NCI-H82 (cell line): ENCODE measurements at places on chromosomes 12 and 14.

GRCh38 chr12:72677139-72677538 is 405.0 kb downstream of the TRHDE start:
- no peak for DNase-seq

- DNase-seq, result peak; percentile 60
Observed at GRCh38 chr12:108531929-108532848, 17.1 kb downstream of the FICD start.

DNA sequence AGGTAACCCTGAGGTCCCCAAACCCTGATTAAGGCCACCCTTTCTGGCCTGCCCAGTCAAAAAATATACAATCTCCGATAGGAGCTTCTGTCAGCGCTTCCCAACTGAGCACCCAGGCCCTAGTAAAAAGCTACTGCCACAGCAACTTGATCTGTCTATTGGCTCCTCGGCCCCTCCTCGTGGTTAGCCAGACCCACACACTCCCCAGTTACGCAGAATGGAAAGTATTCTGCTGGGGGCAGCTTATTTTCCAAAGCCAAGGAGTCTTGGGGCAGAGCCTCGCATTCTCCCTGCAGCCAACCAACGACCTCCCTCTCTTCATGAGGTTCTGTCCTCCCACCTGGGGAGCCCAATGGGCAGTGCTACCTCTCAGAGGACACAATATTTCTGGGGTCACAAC is 32.1 kb downstream of the FMNL3 start:
- DNase-seq, result no peak

DNA sequence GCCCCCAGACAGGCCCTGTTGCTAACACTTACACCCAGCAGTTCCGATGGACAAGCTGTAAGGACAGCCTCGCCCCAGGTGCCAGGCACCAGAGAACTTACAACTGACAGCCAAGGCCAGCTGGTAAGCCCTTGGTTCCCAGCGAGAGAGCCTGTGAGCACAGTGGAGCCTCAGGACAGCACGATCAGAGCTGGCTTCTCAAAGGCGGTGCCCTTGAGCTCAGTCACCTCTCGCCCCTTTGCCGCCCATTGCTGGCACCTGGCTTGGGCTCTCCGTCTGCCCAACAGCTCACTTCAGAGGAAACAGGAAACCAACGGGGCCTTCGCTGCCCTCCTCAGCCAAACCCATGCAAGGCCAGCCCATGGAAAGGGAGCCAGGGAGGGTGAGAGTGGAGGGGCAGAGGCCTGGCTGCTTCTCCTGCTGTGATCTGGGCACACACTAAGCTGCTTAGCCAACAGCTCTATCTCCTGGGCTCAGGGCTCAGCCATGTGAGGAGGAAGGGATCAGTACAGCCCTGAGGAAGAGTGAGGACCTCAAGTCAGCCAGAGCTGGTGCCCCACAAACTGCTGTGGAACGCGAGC is 98.5 kb downstream of the SINHCAF start:
- peak; percentile 80 for DNase-seq

- peak; percentile 87 for DNase-seq
Observed at GRCh38 chr12:107329569-107330324, 236.4 kb upstream of the CRY1 start.

- DNase-seq, result no peak
Observed at GRCh38 chr12:19901841-19902240, 462.5 kb downstream of the AEBP2 start.

GRCh38 chr14:31879661-31880348 is 197.3 kb upstream of the ARHGAP5 start:
- no peak for DNase-seq

GRCh38 chr12:32265456-32265855 is 133.9 kb upstream of the FGD4 start:
- no peak for DNase-seq

DNA sequence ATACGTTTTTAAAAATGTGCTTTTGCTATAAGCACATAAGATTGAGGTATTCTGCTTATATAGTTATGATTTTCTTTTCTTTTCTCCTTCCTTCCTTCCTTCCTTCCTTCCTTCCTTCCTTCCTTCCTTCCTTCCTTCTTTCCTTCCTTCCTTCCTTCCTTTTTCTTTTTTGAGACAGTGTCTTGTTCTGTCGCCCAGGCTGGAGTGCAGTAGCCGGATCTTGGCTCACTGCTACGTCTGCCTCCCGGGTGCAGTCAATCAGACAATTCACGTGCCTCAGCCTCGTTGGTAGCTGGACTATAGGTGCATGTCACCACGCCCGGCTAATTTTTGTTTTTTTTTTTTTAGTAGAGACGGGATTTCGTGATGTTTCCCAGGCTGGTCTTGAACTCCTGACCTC is 5.8 kb downstream of the CFAP54 start:
- no peak for DNase-seq

DNA sequence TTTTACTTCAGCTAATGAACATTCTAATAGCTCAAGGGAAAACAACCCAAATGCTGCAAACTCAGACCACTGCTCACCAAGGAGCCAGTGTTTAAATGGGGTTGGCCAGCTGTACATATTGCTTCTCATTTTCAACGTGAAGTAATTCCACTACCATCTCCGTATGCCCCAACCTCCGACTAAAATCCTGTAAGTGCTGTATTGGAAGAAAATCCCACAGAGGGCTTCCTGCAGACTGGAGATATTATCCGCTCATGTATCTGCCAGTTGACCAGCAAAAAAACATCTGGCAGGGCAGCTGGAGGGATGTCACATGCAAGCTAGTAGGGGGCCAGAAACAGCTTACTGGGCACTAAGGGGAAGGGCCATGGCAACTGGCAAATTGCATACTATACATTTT is 485.0 kb downstream of the SNAPC1 start:
- DNase-seq, result no peak

DNA sequence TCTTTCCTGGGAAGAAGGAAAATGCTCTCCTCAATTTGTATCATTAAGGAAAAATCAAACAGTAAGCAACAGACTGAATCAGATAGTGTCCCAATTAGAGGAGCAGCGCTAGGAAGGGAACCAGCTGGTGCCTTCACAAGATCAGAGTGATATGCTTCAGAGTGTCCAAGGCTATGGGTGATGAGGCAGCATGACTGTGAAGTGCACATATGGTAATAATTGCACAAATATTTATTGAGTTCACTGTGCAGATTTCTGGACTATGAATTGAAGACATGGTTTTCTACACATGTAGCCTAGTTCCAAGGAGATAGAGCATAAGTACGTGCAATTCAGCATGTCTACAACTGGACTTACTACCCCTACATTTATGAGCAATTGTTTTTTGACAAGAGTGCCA is 78.8 kb upstream of the EVL start:
- no peak for DNase-seq

GRCh38 chr12:43776498-43776897 is 17.7 kb downstream of the IRAK4 start:
- DNase-seq, result peak; percentile 67

GRCh38 chr14:23024612-23025075 is 10.1 kb downstream of the PSMB5 start:
- peak; percentile 97 for DNase-seq

DNA sequence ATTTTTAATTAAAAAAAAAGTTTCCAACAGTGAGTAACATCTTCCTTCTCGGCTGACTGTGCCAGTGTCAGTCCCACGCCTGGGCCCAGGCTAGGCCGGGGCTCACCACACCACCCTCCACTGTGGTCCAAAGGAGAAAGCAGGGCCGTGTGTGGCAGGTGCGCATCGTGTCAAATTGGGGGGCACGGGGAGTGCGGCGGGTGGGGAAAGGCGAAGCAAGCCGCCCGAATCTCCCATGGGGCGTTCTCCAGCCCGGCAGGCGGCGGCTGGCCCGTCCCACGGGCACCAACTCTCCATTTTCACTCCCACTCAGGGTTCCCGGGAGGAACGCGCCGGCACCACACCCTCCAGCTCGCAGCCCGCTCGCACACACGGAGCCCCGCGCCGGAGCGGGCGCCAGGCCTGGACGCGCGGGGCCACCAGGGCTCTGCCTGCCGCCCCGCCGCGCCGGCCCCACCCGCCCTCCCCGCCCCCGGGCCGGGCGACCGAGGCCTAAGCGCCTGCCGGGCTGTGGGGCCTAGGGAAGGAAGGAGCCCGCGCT is 604 bp downstream of the EEA1 start:
- DNase-seq, result peak; percentile 61

- no peak for DNase-seq
Observed at GRCh38 chr14:65800694-65801093, 388.2 kb downstream of the FUT8 start.

GRCh38 chr12:53750812-53751335 is 905 bp downstream of the CISTR start:
- DNase-seq, result peak; percentile 32

DNA sequence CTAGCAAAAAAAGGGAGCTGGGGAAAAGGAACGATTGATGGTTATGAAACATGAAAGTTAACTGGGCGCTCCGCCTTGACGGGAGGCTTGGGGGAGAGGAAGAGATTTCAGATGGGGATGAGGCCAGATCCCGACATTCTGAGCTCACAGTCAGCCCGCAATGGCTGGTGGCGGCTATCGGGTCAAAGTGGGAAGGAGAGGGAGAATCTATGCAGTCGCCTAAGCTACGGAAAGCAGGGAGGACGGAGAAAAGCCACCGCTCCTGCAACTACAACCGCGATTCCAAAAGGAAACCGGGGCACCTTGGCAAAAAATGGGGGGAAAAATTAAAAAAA is 502 bp downstream of the MPHOSPH9 start:
- DNase-seq, result no peak

GRCh38 chr12:130831246-130831645 is 7.8 kb downstream of the STX2 start:
- peak; percentile 55 for DNase-seq

DNA sequence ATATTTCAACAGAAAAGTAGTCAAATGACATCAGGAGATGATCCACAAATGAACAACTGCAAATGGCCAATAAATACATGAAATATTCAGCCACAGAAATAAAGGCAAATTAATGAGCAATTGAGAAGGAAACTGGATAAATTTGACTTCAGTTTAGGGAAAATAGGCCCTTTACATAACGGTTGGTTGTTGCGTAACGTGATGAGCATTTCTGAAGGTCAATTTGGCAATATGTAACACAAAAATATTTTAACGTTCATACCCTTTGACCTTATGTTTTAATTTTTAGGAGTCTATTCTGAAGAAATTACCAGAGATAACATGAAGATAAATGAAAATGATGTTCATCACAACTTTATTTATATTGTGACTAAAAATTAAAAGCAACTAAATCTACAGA is 14.7 kb upstream of the MSRB3 start:
- DNase-seq, result no peak

DNA sequence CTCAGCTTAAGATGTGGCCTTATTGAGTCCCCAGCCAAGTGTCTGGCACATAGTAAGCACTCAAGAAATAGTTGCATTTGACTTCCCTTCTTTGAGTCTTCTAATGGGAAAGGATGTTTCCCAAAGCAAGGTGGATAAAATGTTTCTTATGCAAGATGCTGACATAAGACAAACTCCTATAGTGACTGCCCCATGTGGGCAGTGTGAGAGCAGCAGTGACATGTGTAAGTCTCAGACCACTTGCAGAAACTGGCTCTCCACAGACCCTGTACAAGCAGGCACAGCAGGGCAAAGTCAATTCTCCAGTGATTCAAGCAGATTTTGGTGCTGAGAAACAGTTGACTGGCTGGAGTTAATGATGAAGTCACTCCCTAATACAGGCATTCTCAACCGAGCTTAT is 255.3 kb downstream of the ANO2 start:
- no peak for DNase-seq

GRCh38 chr12:81573228-81573627 is 185.9 kb downstream of the PPFIA2 start:
- no peak for DNase-seq

- no peak for DNase-seq
Observed at GRCh38 chr14:70934502-70935134, 27.4 kb downstream of the PCNX1 start.

DNA sequence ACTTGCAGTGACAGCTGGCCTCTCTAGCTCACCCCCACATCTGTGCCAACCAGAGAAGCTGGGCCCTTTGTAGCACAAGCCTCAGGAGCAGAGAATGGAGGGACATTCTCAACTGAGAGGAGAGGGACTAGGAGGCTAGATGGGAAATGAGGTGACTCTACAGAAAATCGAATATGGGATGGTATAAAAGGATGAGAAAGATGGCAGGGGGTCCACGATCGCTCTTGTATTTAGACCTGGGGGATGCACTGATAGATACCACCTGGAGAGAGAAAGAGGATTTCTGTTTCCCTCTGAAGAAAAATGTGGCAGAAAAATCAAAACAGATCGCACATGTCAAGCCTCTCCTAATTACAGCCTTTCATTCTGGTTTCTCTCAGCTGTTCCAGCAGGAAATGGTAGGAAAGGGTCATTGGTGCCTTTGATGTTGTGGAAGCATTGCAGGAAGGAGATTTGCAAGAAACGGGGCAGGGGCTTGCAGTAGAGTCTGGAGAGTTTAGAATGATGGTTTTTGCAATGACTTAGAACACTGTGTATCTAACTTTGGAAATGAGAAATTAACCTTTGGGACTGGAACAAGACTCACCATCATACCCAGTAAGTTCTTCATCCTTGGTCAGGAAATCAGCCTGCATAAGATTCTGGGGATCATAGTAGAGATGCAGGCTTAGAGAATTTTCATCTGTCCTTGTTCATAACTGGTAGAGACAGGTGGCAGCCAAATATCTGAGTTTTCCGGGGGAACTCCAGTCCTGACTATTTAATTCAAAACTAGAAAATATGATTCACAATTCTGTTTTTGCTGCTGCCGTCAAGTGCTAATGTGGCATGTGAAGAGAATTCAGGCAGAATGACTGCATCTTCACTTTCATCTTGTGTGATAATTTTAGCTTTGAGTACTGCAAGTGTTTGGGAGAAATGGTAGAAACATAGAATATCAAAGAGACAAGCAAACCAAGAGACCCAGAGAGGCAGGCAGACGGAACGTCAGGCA is 98.8 kb downstream of the DAD1 start:
- no peak for DNase-seq

DNA sequence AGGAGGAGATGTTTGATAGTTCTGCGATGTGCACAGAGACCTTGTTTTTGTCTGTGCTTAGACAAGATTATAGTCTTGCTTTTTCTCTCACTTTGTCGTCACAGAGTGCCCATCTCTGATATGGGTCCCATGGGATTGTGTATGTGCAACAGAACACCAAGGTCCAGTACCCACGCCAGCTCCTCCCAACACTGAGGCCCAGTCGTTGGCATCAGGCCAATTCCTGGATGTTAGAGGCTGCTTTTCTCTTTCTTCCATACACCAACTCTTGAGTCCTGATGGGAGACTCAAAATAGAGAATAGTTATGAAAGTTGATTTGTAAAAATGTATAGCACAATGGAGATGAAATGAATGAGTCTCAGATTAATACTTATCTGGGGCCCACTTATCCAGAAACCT is 22.7 kb upstream of the PRMT8 start:
- no peak for DNase-seq

DNA sequence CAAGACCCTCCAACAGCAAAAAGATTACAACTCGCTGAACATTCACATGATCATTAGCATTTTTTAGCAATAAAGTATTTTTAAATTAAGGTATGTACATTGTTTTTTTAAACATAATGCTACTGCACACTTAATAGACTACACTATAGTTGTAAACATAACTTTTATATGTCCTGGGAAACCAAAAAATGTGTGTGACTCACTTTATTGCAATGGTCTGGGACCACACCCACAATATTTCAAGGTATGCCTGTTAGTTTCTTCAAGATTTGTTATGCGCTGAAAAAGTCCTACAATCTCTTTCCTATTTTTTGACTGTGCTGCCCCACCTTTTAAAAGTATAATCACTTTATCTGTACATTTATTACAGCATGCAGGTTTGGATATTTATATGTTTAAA is 30.4 kb upstream of the PCNX4 start:
- DNase-seq, result no peak

- peak; percentile 83 for DNase-seq
Observed at GRCh38 chr12:88750867-88751543, 170.7 kb upstream of the KITLG start.

- no peak for DNase-seq
Observed at GRCh38 chr12:131045705-131046460, 92.2 kb downstream of the ADGRD1 start.
